ENCODE measurements at places on chromosomes 6 and 20.

DNA sequence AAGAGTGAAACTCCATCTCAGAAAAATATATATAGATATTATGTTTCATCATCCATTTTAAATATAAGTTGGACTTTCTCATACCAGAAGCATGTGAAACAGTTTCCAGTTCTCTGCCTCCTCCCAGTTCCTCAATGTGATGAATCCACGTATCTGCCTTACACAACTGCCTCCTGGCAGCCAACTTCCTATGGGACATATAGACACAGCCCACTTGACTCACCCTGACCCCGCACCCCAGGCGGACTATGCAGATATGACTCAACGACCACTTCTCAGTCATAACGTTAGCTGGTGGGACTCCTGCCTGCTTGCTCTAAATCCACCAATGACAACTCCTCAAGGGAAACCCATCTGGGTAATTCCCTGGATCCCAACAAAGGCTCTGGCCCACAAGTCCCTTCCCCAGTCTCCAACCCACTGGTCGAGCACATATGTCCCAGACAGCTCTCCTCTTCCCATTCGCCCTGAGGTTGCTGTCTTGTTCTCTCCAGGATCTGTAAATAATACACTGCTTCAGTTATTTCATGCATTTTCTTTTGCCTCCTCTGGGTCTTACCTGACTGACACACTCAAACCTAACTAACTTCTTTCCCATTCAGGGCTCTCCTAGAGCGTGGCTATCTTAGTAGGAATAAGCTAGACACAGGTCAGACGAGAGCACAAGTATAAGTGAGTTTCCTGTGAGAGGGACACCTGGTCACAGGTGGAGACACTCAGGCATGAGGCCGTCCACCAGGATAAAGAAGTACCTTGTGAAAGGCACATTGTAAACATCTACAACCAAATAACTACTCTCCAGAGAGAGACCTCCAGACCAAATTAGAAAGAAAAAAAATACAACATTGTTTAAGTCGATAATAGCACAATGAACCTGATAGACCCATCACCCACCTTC, 548.5 kb downstream of the CD83 start:
- DNase-seq, result no peak

- DNase-seq, result peak; percentile 44
Measured at GRCh38 chr6:34243901-34244884, 4.6 kb downstream of the SMIM29 start.

DNA sequence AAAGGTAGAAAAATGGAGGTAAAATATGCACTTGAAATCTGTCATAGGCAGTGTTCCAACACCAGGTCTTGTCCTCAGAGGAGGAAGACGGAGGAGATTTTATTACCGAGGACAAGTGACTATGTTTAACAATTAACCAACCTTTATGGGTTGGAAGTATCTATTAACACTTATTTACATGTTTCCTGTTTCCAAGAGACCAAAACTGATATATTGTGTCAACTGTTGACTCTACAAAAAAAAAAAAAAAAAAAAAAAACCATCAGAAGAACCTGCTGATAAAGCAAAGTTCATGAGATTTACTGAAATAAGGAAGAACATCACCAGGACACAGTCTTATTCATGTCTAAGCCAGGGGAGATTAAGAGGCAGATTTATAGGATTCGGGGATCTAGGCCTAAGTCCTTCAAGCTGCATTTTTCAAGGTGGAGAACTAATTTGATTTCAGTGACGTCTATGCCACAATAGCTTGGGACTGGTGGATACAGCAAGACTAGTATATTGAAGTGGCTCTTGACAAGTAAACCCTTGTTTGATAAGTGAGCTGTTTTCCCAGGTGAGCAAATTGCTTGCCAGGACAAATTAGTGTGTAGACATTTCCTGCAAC, 126.6 kb upstream of the NAA20 start:
- DNase-seq, result no peak

DNA sequence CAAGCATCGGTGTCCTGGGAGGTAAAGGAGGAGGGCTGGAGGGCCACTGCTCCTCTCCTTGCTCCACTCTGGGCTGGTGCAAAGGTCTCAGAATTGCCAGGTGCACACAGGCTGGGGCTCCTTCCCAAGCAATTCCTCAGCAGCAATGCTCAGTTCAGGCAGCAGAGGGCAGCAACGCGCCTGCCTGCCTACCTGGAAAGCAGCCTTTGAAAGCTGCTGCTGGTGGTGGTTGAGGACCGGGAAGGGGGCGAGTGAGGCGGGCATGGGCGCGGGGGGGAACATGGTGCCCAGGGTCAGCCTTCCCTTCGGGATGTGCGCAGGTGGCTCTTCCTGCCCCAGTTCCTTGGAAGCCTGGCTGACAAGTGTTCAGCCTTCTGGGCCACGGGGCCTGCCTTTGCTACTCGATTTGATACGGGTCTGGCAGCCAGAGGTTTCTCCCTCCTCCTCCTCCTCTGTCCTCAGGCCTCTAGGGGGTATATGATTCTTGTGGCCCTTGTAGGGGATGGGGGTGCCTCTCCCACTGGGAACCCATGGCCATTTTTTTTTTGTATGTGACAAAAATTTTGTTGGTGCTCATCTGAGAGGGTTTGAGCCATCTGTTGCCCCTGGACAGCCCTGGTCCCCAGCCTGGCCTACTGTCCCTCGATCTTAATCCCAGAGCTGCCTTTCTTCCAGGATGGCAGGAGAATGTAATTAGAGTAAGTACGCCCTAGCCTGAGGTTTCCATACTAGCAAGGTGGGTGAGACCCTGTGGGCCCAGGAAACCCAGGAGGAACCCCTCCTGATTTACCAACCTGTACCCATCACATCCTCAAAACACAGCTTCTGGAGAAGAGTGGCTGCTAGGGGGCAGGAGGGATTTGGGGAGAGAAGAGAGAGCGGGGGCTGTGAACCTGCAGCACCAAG, 20.1 kb downstream of the MRPS18A start:
- DNase-seq, result peak; percentile 90

DNA sequence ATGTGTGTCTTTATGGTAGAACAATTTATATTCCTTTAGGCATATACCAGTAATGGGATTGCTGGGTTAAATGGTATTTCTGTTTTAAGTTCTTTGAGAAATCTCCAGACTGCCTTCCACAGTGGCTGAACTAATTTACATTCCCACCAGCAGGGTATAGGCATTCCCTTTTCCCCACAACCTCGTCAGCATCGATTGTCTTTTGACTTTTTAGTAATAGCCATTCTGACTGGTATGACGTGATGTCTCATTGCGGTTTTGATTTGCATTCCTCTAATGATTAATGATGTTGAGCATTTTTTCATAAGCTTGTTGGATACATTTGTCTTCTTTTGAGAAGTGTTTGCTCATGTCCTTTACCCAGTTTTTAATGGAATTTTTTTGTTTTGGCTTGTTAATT, 5.3 kb upstream of the TASP1 start:
- no peak for DNase-seq

- DNase-seq, result no peak
Measured at GRCh38 chr6:145749632-145750031, 14.3 kb upstream of the EPM2A start.

- no peak for DNase-seq
Measured at GRCh38 chr6:169868458-169868857, 117.0 kb downstream of the ERMARD start.

DNA sequence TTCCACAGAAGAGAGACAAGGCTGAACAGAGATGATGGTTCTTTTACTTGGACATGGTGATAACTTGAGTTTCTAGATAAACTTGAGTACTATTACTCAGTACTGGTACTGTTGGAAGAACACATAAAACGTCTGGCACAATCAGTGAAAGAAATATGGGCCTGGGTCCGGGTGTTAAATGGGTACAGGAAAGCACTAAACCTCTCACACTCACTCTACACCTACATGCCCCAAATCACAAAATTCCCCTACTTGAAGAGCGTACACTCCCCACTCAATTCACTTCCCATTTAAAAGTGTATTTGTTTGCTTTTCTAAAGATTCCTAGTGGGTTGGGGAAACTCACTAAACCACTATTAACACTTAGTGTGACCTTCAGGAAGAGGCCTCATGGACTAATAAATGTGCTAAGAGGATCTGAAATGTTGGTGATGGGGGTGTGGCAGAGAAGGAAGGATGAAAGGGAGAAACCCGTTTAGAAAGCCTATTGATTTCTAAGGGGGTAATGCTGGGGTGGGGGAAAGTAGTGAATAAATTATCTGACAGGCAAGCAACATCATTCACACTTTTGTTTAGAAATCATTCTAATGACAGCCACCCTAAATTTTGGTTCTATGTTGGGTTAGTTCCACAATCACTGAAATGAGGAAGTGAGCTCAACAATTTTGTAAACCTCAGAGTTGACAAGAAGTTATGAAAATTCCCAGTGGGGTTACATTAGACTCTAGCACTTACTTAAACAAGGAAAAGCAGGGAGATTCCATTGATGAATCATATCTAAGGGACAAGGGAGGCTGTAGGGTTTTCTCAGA, 222.6 kb upstream of the MARCKS start:
- DNase-seq, result no peak

DNA sequence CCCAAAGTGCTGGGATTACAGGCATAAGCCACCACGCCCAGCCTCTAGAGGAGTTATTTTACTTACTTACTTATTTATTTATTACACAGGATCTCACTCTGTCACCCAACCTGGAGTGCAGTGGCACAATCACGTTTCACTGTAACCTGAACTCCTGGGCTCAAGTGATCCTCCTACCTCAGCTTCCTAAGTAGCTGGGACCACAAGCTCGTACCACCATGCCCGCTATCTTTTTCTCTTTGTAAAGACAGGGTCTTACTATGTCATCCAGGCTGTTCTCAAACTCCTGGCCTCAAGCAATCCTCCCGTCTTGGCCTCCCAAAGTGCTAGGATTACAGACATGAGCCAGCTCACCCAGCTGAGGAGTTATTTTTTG, 1.6 kb upstream of the TRIB3 start:
- DNase-seq, result no peak

DNA sequence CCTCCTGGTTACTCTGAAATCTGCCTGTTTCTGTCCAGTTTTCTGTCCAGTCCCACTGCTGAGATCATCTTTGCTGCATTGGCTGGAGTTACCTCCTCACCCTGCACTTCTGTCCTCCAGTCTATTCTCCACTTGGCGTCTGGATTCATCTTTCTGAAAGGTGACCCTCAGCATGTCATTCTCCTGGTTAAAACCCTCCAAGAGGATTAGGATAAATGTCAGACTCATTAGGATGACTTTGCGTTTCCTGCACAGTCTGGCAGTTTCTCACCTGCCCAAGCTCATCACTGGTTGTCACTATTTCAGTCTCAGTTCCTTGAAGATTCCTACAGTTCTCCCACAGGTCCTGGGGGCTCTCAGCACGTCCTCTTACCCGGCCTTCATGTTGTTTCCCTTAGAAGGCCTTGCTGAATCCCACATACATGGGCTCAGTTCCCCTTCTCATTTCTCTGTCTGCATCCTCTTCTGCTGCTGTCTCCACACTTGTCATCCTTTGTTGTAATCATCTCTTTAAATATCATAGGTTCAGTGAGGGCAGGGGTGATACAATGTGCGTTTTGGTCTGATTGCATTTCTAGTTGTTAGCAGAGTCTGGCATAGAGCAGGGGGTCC, 374.8 kb downstream of the QKI start:
- DNase-seq, result no peak

DNA sequence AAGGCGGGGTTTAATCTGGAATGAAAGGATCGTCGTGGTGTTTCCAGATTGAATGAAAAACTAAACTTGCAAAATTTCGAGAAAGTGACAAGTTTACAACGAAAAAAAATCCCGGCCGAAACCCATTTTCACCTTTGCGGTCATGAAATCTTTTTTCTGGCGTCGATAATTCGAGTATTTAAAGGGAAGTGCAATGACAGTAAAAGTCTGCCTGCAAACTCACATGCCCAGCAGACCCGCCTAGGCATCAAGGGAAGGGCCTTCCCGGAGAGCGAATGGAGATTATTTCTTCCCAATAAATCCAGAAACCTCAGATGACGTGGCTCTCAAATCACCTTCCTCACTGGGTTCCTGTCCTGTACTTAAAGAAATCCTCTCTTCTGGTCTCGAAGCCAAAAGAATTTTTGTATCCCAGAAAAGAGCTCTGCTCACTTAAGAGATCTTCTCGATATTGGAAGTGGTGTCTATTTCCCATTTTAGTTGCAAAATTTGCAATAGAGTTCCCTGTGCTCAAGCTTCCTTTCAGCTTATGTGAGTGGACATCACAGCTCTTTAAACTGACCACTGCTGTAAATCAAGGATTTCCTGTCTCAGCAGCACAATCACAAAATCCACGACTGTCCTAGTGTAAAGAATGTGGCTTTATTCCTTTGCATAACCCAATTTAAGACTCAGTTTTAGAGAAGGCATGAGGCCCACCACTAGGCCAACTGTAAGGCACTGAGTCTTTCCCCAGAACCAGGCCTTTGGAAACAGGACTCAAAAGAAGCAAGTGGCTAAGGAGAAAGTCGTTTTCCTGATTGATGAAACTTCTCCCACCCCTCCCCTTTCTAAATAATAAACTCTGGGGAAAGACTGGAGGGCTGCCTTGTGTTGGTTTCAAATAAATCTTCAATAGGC, 3.9 kb downstream of the OLIG3 start:
- no peak for DNase-seq

GRCh38 chr6:70379473-70380013, 33.8 kb upstream of the FAM135A start:
- DNase-seq, result no peak

DNA sequence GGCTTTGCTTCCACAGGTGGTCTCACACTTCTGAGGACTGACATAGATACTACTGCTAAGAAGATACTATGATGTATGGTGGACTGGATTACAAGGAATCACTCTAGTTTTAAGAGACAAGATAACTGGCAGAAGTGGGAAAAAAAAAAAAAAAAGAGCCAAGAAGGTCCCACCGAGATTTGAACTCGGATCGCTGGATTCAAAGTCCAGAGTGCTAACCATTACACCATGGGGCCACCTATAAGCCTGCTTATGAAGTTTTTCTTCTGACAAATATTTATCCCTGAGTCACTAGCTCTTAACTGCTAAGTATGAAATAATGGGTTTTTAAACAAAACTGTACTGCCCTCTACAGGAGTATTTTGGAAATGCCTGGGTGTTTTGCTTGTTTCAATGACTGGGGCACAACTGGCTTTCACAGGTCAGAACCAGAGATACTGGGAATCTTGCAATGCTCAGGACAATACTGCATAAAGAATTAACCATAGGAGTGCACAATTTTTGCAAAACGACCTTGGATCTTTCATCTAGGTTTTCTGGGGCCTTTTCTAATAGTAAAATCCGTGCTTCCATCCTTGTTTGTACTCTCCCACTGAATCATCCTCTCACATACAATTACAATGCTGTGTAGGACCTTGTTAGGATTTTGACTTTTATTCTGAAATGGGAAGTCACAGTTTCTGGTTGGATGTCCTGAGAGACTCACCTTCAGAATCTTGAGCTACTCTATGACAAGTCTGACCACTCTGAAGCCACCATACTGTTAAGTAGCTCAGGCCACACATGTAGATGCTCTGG, 116.3 kb downstream of the OR2B2 start:
- DNase-seq, result peak; percentile 59

GRCh38 chr20:35200267-35200666, 26.2 kb upstream of the MMP24 start:
- DNase-seq, result no peak

All from D341Med (cell line).